Mesendoderm (in vitro differentiated cells): ENCODE measurements at places on chromosomes 2 and 18.

DNA sequence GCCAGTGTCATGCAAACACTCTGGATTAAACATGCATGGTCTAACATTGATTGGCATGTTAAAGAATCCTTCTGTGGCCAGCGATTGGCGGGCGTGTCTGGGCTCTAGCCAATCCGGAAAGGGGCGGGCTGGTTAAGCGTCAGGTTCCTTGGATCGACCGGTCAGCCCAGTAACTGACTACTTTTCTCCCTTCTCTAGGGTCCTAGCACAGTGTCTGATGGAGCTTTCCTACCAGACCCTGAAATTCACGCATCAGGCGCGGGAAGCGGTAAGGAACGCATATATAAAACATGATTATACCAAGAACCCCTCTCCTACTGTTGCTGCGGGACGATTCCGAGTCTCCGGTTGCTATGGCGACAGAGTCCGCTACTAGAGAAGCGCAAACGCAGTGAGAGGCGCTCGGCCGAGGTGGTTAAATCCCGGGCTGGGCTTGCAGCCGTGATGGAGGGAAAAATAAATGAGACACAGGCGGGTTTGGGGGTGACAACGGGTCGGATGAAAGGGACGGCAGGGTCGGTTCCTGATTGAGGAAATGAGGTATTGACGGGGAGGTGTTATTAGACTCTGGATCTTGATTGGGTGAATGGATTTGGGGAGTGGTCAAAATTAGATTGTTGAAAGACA, 29.4 kb downstream of the KATNAL2 start:
- peak; percentile 96 for DNase-seq
- no peaks in the 10 kb centered on the region for H3K4me1 ChIP-seq
- no peaks in the 10 kb centered on the region for H3K27me3 ChIP-seq
- H3K36me3 ChIP-seq: no peaks in the 10 kb centered on the region

- no peak overlapping the region for H3K27ac ChIP-seq
- peaks cover 15% of the 10 kb centered on the region for H3K4me1 ChIP-seq
- no peaks in the 10 kb centered on the region for H3K36me3 ChIP-seq
- H3K4me3 ChIP-seq: no peak overlapping the region
- no peak for DNase-seq
Observed at GRCh38 chr2:204268458-204268857, 276.8 kb upstream of the PARD3B start.

GRCh38 chr2:232375164-232375563, 3.4 kb upstream of the ALPP start:
- H3K27ac ChIP-seq: no peak overlapping the region
- no peaks in the 10 kb centered on the region for H3K36me3 ChIP-seq
- no peak overlapping the region for H3K4me3 ChIP-seq
- H3K27me3 ChIP-seq: no peaks in the 10 kb centered on the region
- DNase-seq: no peak
- no peaks in the 10 kb centered on the region for H3K4me1 ChIP-seq

GRCh38 chr18:78241535-78242253, 737.9 kb upstream of the SALL3 start:
- H3K36me3 ChIP-seq: no peaks in the 10 kb centered on the region
- no peak overlapping the region for H3K27ac ChIP-seq
- DNase-seq: no peak
- no peak overlapping the region for H3K4me3 ChIP-seq
- no peaks in the 10 kb centered on the region for H3K27me3 ChIP-seq

DNA sequence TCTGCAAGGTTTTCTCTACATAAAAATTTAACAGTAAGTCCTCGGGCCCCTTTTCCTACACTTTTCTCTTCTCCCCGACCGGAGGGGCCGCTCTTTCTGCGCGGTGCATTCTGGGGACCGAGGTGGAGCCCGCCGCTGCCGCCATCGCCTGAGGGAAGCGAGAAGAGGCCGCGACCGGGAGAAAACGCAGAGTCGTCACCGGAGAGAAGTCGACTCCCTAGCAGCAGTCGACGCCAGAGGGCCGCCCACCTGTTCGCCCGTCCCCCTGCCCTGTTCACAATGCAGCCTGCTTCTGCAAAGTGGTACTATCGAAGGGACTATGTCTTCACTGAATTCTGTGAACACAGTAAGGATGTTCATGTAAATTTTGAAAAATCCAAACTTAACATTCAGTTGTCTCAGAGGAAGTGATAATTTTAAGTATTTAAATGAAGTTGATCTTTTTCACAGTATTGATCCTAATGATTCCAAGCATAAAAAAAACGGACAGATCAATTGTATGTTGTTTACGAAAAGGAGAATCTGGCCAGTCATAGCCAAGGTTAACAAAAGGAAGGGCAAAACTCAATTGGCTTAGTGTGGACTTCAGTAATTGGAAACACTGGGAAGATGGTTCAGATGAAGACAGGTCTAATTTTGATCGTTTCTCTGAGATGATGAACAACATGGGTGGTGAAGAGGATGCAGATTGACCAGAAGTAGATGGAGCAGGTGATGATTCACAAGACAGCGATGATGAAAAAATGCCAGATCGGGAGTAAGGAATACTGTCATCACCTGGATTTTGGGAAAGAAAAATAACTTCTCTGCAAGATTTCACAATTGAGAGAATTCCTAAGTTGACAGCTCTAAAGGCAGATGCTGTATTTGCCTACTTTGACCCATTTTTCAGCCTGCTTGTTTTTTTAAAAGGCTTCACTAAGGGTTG, 55.8 kb downstream of the ASXL2 start:
- no peak overlapping the region for H3K4me3 ChIP-seq
- H3K4me1 ChIP-seq: no peaks in the 10 kb centered on the region
- DNase-seq: peak; percentile 25
- H3K36me3 ChIP-seq: no peaks in the 10 kb centered on the region

DNA sequence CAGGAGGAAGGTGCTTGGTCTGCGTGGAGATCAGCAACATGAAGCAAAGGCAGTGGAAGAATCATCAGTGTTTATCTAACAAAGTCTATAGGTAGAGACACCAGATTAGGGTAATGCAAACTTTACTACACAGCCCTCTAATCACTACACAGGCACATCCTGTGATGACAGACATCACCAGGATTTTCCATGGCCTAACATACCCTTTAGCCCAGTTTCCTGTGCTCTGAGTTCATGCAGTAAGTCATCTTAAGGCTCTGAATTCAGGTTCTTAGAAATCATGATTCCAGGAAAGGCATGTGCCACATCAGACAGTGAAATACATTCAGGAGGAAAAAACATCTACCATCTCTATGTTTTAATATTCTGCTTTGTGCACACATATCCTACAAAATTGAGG, 708.5 kb upstream of the SLC8A1 start:
- H3K36me3 ChIP-seq: no peaks in the 10 kb centered on the region
- no peak overlapping the region for H3K27ac ChIP-seq
- no peak overlapping the region for H3K4me3 ChIP-seq
- H3K27me3 ChIP-seq: no peaks in the 10 kb centered on the region
- peak; percentile 13 for DNase-seq

DNA sequence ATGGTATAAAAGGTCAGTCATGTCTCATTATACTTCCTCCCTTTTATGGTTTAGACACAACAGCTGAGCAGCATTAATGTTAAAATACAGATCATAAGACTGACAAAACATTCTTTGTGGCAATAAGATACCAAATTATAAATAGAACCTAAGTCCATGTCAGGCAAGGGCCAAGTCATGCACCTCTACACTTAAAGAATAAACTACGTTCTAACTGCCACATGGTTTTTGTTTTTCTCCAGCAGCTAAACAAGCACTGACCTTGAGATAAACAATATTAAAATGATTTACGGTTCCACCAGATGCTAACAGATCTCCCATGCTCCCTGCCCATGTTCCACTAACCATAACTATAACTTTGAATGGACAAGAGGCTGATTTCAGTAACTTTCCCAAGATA, 368.6 kb upstream of the TFPI start:
- no peaks in the 10 kb centered on the region for H3K27me3 ChIP-seq
- no peak overlapping the region for H3K27ac ChIP-seq
- no peak for DNase-seq
- H3K4me3 ChIP-seq: no peak overlapping the region
- no peaks in the 10 kb centered on the region for H3K36me3 ChIP-seq
